ENCODE measurements at places on chromosomes 12 and 14.

GRCh38 chr12:43285159-43285598, 266.8 kb downstream of the ADAMTS20 start:
- DNase-seq: peak; percentile 72

- no peak for DNase-seq
These were observed 76.9 kb upstream of the TMEM263 start for GRCh38 chr12:106878804-106879203.

DNA sequence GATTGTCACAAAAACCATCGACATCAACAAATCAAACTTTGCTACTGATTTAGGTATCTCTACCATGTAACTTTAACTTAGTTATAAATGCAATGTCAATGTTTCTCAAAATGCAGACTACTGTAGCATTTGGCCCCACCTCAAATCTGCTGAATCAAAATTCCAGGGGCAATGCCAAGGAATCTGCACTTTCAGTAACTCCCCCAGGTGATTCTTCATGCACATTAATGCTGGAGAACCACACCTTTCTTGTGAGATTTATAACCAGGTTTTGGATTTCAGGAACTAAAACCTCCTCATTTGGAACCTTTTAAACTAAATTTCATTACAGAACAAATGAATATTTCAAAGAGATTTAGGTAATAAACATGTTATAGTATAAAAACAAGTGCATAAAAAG, 4.9 kb downstream of the ATP2B1 start:
- no peak for DNase-seq

DNA sequence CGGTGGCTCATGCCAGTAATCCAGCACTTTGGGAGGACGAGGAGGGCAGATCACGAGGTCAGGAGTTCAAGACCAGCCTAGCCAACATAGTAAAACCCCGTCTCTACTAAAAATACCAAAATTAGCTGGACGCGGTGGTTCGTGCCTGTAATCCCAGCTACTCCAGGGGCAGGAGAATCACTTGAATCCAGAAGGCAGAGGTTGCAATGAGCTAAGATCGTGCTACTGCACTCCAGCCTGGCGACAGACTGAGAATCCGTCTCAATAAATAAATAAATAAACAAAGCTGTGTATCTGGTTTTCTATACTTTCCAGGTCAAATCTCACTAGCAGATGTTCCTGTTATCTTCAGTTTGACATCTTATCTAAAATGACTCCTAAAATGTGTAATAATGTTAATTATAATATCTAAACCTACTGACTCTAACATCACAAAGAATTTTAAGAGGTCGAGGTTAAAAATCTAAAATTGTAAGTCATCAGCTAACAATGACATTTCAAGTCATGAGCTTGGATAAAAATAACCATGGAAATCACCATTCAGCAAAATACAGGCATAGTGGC, 2.4 kb upstream of the SRP54 start:
- DNase-seq: no peak

DNA sequence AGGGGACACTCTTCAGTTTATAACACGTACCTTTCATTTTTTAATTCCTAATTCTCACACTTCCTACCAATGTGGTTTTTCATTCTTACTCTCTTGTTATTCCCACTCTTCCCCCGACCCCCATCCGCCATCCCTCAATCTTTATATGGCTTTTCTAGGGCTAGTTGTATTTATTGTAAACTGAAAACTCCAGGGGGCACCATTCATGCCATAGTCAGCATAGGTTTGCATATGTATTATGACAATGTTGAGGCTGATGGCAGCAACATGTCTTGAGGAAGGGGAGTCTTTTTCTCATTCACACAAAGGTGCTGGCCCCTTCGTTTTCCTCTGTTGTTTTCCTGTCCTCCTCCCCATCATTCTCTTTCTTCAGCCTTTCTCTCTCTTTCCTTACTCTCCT, 27.7 kb upstream of the LTA4H start:
- DNase-seq: no peak

DNA sequence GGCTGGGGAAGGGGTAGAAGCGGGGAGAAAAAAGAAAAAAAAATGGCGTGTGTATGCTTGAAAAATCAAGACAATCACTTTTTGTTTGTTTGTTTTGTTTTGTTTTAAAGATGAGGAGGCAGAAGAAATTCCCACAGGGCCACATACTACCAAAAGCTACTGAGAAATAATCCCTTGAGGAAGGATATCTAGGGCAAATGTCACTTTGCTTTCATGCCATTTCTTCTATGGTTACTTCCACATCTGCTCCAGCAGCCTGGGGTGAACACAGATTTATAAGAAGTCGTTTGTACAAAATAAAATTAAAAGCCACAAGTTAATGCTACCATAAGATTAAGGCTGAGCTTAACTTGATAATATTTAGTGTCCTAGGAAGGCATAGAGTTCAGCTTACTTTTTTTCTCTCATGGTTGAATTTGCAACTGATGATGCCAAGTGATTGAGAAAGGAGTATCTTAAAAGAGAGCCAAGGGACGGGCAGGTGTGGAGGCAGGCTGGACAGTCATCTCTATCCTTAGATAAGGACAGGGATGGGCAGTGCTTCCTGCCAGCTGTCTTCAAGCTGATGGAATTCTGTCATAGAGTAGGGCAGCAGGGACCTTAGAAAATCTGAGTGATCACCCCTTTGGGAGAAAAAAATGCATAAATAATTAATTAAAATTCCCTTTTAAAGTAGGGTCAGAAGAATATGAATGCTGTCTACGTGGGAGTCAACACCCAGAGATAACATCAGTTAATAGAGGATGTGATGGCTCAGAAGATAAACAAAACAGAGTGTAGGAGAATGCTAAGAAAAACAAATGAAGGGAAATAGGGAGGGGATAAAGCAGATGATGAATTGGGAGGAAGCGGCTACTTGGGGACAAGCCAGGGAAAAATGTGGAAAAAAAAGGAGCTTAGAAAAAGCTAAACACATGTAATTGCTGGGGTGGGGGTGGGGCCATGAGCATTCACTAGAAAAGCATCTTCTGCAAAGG, 57.1 kb downstream of the DYRK2 start:
- DNase-seq: peak; percentile 43

DNA sequence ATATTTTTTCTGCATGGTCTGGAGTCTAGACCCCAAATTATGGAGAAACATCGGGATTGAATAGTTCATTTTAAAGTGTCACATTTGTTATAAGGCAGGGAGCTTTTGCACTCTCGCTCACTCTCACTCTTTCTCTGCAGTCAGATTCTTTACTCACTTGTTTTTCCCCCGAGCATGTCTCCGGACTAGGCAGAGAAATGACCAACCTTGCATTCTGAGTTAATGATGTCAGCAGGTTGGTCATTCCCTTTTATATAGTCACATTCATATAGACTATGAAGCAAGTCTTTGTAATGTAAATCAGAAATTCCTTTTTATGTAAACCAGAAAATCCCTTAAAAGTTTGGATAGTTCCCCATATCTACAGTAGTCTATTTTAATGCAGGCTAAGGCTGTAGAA, 4.1 kb downstream of the C12orf75 start:
- no peak for DNase-seq

- no peak for DNase-seq
These were observed 125.5 kb downstream of the NT5DC3 start for GRCh38 chr12:103715494-103715893.

DNA sequence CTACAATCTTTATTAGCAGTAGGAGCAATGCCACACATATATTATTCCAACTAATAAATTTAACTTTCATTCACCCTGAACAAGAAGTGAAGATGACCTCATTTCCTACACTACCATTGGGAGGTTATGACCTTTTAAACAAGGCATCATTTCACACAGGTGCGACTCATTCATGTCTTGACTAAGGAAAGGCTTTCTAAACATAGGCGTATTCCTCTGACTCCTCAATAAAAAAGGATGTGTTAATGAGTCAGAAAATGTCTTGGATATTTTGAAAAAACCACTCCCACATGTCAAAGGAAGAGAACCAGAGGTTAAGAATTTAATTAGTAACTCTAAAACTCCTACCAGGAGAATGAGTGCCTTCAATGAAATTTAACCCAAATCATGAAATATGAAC, 115.2 kb downstream of the PRICKLE1 start:
- peak; percentile 45 for DNase-seq

- no peak for DNase-seq
These were observed 4.8 kb upstream of the DGLUCY start for GRCh38 chr14:91108941-91109611.

DNA sequence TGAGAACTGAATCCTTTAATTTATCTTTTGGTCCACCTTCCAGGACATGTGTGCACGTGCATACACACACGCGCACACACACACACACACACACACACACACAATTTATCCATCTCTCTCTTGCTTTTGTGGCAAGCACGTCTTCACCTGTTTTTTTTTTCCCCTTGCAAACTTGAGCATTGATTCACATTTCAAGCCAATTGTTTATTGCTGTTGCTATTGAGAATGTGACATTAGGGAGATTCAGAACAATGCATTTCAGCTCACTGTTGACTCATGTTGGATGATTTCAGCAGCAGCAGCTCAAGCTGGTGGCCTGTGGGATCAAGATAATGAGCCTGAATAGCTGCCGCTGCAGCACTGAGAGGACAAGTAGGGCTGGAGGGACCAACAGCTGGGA, 128.9 kb downstream of the SNAPC1 start:
- DNase-seq: peak; percentile 13

DNA sequence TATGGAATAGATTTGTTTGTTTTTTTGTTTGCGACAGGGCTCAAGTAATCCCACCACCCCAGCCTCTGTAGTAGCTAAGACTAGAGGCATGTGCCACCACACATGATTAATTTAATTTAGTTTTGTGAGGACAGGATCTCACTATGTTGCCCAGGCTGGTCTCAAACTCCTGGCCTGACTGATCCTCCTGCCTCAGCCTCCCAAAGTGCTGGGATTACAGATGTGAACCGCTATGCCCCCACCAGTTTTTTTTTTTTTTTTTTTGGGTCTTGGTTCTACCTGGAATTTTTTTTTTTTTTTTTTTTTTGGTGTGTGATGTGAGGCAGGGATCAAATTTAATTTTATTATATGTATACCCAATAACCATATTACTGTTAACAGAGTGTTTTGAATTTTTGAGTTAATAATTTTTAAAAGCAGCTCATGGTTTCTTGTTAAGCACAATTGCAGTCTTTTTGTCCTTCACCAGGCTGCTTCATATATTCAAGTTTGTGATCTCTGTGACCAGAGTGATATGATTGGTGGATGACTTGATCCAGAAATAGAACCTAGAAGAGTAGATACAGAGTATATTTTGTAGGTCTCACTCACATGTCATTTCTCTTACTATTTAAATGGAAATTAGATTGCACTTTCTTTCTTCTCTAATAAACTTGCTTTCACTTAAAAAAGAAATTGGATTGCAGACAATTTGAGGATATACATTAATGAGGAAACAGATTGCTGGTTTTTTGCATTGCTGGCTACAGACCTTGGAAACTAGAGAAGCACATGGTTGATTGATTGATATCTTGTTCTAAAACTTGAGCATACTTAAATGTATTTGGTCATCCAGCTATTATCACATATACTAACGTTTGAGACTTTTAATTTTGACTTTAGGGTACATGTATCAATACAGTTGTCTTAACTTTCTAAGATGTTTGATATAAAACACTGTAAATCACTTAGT, 13.2 kb downstream of the ADIPOR2 start:
- no peak for DNase-seq

DNA sequence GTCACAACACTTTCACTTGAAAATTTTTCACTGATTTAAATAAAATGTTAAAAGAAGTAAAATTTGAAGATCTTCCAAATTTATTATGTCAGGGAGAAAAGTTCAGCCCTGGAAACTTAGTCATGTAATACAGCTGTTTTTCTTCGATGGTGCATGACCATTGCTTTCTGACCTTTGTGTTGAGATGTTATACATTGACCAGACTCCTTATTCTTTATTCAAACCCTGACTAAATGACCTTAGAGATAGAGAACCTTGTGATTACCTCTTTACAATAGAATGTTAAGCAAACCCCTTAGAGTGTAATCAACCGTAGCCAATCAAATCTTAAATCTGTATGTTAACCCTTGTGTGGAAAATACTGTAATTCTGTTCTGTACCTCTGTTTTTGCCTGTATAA, 34.5 kb downstream of the PLCZ1 start:
- DNase-seq: no peak

- DNase-seq: no peak
These were observed 27.5 kb upstream of the OR6J1 start for GRCh38 chr14:22671622-22672021.

GRCh38 chr12:51832354-51833107, 16.0 kb downstream of the FIGNL2 start:
- DNase-seq: no peak

- no peak for DNase-seq
These were observed 43.3 kb downstream of the PPP1R12A start for GRCh38 chr12:79891506-79892162.

GRCh38 chr12:122123051-122123760, 44.6 kb downstream of the MLXIP start:
- DNase-seq: peak; percentile 80

Data from AG20443 (cell line).